GM19239 (cell line): ENCODE measurements at places on chromosomes 16 and 17.

DNA sequence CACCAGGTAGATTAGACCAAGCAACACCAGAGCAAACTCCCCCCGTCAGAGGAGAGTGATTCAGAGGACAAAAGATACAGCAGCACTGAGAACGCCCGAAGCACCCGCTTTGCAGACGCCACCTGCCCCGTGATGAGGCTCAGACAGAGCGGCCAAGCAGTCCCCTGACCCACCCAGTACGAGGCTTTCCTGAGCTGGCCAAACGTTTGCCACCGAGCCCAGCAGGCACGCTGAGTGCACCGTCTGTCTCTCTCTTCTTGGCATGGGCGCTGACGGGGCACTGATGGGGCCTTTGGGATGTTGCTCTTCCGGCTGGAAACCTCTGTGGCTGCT is 19.4 kb upstream of the WDR45B start:
- no peak for DNase-seq

DNA sequence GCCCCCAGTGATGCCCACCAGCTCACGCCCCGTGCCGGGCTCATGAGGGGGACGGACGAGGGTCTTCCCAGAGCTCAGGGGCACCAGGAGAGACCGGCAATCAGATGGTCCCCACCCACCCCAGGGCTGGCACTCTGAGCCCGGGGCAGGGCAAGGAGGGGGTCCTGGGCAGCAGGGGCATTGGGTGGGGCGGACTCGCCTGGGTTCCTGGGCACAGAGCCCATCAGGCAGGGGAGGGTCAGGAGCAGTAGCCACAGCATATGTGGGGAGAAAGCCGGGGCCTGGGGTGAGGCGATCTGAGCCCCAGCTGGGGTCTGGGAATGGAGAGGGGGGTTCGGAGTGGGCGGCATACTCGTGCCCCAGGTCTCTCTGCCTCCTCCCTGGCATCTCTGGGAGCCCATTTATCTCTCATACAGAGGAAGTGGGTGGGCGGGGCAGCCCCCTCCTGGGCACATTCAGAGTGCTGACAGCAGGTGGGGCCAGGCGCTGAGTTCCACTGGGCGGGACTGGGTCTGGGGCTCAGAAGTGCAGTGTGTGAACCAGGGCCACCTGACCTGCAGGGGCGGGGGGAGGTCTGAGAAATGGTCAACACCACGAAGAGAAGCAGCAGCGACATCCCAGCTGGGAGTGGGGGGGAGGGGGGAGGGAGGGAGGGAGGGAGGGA is 20.5 kb upstream of the UBE2I start:
- DNase-seq, result no peak

- no peak for DNase-seq
Observed at GRCh38 chr16:89132194-89133005, 38.7 kb downstream of the ACSF3 start.

GRCh38 chr17:77749989-77750388 is 208.5 kb upstream of the TNRC6C start:
- no peak for DNase-seq

- DNase-seq, result no peak
Observed at GRCh38 chr17:50868602-50869001, 2.4 kb upstream of the TOB1 start.

DNA sequence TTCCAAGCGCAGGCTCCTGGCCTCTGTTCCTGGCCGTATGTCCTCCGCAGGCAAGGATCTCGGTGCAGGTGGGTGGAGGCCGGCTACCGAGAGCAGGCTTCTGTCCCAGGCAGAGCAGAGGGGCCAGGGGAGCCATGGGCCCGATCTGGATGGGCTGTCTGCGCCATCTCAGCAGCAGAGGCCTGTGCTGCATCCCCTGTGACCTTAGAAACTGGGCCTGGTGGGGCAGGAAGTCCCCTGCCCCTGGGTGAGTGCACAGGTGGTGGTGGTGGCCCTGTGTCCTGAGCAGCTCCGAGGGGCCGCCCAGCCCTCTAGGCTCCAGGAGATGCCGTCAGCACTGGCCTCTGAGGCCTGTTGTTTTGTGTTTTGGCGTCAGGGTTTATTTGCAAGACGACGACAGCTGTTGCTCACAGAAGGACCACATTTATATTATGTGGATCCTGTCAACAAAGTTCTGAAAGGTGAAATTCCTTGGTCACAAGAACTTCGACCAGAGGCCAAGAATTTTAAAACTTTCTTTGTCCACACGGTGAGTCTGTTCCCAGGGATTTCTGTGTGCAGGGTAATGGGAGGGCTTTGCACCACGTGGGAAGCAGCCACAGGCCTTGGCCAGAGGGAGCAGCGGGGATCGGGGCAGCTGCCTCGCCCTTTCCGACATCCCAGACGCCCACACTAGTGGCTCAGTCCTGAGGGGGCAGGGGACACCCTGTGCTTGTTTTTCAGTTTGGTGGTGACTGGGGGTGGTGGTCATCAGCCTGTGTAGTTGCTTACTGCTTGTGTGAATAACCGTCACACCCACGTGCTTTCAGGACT is 59.1 kb downstream of the PDPK1 start:
- no peak for DNase-seq
